ENCODE measurements at places on chromosomes 6 and 20.

- DNase-seq = no peak
These were observed 46.2 kb downstream of the TTI1 start for GRCh38 chr20:37986873-37987601.

DNA sequence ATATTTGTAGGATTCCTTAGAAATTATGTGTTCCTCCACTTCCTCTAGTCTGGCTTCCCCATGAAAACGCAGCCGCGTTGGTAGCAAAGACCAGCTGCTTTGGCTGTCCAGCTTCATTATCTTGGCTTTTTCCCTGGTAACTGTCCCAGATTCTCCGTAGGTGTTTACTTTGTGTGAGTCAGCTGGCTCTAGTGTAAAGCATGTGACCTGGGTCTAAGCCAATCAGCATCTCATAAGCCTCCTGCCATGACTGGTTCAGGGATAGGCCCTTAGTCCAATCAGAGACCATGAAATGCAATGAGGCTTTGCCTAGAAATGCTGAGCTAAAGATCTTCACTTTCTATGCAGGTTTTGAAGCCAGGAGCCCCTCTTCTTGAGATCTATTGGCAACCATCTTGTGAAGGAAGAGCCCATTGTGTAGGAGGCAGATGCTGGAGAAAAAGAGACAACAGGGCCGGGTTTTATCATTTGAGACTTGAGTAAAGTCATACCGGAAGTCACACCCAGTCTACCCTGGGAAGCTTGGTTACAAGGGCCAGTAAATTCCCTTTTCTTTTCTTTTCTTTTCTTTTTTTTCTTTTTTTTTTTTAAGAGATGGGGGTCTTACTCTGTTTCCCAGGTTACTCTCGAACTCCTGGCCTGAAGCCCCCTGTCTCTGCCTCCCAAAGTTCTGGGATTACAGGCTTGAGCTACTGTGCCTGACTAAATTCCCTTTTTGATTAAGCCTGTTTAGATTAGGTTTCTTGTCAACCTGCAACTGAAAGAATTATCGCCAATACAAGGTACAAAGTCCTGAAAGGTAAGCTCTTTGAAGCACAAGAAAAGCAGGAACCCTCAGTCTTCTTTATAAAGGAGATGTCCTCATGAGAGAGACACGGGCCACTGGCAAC is 256.5 kb upstream of the RREB1 start:
- DNase-seq = no peak

DNA sequence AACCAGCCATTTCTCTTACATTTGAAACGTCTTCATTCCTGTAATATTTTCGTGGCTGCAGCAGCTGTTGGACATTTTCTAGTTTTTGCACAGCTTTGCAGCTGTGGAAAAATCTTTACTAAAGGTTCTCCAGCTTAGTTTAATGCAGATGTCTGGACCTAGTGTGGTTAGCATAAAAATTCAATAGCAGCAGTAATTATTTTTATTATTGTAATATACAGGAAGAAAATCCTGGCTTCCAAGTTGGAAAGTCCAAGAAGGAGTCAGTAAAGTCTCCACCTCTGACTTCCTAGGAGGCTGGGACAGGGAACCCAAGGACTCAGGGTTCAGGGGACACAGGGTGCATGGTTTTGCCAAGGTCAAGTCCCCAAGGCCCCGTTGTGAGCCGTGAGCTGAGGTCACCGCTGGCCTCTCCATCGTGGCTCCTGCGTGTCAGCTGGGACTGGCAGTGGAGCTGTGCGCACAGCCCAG is 230.6 kb downstream of the FNDC1 start:
- DNase-seq = no peak

DNA sequence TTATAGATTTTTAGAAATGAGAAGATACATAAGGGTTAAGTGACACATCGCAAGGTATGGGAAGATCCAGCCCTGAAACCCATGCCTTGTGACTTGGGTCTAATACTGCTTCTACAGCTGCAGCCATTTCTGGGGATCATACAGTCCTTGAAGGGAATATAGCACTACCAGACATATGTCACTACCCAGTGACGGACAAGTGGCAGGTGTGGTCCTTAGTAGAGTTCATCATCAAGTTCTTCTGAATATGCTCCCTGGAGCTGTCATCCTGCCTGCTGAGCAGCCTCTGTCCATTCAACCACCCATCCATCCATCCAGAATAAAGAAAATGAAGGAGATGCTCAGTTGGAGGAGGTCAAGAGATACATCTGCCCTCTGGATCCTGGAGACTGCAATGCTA is 118.6 kb upstream of the ASF1A start:
- DNase-seq = no peak

GRCh38 chr20:25233016-25233772 is 14.7 kb upstream of the PYGB start:
- DNase-seq = no peak

DNA sequence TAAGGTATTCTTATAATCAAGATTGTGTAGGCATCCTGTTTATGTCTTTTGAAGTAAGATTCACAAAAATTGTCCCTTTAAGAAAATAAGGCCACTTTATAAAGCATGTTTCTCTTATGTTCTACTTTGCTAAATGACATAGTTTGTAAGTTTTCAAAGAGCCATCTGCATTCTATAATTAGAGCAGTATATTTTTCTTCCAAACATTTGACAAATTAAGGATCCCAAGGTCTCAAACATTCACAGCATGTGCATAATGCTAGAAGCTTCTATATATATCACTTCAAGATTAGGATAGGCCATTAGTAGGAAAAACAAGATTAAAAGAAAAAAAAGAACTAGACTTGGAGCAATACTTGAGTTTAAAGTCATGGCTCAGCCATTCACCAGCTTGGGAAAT is 55.9 kb upstream of the DOK5 start:
- no peak for DNase-seq

GRCh38 chr6:159168536-159169192 is 536 bp upstream of the FNDC1 start:
- no peak for DNase-seq

- no peak for DNase-seq
These were observed 20.3 kb downstream of the KCNG1 start for GRCh38 chr20:51002633-51003032.

GRCh38 chr6:109059571-109060021 is 35.0 kb downstream of the SESN1 start:
- DNase-seq = peak; percentile 22

DNA sequence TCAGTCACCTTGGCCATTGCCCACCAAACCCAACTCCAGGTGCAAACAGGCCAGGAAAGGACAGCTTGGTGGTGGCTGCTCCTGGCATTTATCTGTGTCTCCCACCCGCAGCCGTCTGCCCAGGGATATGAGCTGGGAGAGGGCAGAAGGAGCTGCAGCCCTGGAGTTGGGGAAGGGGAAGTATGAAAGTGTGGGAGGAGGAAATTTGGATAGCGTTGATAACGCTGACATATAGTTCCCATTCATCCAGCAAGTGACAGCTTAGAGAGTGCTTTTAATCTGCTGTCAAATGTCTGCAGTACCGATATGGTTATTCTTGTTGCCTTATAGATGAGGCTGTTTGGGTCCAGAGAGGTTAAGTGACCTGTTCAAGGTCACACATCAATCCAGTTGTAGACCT is 741 bp downstream of the KCNK16 start:
- DNase-seq = no peak

- no peak for DNase-seq
These were observed 245.0 kb downstream of the GMPR start for GRCh38 chr6:16483315-16483875.

- no peak for DNase-seq
These were observed 462 bp upstream of the SLC35B3 start for GRCh38 chr6:8435845-8436168.

GRCh38 chr6:26294302-26294701 is 70.7 kb upstream of the BTN3A2 start:
- no peak for DNase-seq

- no peak for DNase-seq
These were observed 105.0 kb downstream of the FIG4 start for GRCh38 chr6:109795994-109796555.

GRCh38 chr20:57278457-57278856 is 12.0 kb upstream of the BMP7 start:
- no peak for DNase-seq

DNA sequence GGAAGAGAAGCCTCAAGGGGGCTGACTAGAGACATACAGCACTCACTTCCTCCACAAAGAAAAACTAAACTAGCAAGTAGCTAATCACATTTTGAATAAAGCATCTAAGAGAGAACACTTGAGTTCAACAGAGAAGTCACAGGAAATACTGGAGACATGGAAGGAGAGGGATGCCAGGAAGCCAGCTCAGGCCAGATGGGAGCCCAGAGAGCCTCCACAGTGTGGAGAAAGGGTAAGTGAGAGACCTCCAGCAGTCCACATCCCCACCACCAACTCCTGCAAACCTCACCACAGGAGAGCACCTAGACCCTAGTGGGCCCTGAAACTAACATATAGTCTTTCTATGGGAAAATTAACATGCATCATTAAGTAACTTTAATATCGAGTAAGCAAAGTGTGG is 79.2 kb downstream of the EPM2A start:
- no peak for DNase-seq

- no peak for DNase-seq
These were observed 1.6 kb upstream of the SYNCRIP start for GRCh38 chr6:85644279-85644762.

GRCh38 chr6:75285283-75285639 is 669 bp upstream of the TMEM30A start:
- peak; percentile 42 for DNase-seq

Measured in RPMI8226 (cell line).